ENCODE measurements at places on chromosomes 12 and 14. TPM values are rescaled to one million over a fixed set of nuclear protein-coding genes. Genes with fewer than 3 reads are reported as not detected.
A peak's percentile ranks its signal among the peaks of the same experiment; 100 is the strongest.

DNA sequence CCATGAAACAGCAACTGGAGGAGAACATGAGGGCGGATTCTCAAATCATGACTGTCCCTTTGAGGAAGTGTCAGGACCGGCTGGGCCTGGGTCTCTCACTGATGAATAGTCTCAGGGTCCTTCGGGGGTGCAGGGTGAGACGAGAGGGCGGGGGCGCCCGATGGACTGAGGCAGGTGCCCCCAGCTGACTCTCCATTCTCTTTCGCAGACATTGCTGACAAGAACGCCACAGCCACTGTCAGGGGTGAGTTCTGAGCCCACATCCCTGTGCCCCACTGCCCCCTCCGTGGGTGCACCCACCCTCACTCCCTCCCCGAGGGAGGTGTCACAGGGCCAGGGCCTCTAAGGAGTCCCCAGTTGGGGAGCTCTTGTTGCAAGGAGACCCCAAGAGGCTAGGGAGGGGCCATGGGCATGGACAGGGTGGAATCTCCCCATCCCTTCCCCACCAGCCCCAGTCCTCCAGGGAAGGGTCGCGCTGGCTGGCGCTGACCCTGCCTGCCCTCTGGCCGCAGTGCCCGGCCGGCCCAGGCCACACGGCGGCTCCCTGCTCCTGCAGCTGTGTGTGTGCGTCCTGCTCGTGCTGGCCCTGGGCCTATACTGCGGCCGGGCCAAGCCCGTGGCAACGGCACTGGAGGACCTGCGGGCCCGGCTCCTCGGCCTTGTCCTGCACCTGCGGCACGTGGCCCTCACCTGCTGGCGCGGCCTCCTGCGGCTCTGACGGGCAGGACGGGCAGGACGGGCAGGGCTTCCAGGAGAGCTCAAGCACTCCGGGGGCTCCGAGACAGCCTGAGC lies 8.7 kb downstream of the C14orf180 start:
- DNase-seq = no peak

DNA sequence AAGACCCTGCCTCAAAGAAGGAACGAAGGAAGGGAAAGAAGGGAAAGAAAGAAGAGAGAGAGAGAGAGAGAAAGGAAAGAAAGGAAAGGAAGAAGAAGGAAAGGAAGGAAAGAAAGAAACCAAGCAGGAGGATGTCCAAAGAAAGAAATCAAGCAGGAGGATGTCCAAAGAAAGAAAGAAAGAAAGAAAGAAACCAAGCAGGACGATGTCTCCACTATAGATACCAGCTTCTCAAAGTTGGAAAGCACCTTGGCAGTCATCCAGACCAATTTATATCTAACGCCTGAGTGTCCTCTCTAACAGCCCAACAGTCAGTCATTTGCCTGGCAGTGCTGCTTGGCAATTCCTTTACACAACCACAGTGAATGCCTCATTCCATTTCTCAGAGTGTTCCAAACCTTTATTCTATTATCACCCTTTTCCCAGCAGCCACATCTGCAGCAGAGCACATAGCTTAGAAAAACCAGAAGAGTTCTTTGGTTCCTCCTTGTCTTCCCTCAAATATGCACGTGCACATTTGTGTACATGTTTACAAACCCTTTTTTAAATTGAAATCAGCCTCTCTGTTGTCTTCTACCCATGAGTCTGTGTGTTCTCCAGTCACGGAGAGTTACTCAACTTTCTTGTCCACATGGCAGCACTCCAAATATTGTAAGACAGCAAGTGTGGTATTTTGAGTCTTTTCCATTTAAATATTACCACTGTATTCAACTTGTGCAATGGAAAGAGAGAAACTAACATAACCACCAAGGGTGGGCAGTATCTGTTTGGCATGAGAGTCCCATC lies 138.4 kb downstream of the STXBP6 start:
- DNase-seq = no peak

GRCh38 chr14:32329690-32330285 lies 690 bp downstream of the AKAP6 start:
- DNase-seq = no peak

Gene HDAC7
- total RNA-seq = 200 TPM

- DNase-seq = no peak
These were observed 58.5 kb upstream of the PLXNC1 start for GRCh38 chr12:94089891-94090290.

GRCh38 chr14:90483571-90483974 lies 86.7 kb downstream of the CALM1 start:
- DNase-seq = no peak

DNA sequence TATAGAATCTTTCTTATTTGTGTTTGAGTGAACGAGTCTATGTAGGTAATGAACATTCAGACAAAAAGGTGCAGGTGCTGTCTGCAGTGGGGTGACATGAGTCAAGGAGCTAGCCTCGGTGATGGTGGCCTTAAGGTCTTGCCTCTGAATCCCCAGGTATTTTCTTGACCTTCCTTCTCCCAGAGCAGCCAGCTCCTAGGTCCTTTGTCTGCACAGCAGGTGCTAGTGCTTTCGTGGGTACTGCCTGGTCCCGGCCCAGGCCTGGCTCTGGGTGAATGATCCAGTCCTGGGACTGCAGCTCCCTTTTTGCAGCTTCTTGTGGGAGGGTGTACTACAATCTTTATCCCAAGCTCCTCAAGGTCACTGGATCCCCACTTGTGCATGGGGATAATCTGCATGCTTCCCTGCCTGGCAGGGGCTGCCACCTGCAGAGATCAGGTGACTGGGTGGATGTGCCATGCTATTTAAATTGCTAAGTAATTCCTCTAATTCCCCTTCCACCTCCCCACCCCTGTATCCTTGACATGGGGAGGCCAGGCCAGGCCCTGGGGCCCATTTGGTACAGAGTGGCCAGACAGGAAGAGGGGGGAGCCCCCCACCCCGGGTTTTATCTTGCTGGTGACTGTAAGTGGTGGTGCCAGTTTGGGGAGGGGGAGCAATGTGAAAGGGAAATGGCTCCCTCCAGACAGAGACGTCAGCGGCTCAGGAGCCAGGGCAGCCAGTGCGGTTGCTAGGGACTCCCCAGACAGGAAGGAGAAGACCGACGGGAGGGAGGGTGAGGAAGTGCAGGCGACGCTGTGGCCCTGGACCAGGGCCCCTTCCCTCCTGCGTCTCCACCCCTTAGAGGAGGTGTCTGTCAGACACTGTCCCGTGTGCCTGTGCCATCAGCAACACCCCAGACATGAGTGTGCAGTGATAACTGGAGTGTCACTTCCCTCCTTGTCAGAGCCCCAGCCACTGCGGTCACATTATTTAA lies 6.7 kb downstream of the VASH1 start:
- peak; percentile 64 for DNase-seq

Gene TAS2R9
- not detected for total RNA-seq

- no peak for DNase-seq
These were observed 21.4 kb downstream of the MTA1 start for GRCh38 chr14:105440992-105441391.

DNA sequence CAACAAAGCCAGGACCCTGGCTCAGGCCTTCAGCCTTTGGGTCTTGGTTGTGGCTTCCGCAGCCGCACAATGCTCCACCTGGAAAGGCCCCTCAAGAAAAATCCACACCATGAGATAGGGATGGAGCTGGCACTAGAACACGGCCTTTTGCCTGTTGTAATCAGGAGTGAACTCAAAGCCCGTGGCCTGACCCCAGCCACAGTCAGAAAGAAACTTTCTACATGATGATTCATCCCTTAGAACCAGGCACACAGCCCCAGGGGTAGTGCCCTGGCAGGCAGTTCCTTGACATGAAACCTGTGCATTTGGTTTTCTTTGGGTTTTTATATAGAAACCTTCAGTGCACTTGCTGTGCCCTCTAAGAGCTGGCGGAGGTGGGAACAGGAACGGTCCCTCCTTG lies 5.1 kb downstream of the CLMN start:
- DNase-seq = no peak

DNA sequence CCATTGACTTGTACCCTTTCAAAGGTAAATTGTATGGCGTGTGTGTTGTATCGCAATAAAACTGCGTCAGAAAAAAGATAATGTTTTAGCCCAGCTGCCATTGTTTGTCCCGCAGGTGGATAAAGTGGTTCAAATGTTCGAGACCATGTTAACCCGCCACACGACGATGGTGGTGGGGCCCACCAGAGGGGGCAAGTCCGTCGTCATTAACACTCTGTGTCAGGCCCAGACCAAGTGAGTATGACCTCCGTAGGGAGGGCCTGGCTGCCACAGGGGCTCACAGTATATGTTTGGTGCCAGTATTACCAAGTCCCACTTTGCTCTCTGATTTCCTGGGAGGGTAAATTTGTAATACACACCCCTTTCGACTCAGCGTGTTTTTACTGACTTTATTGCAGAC lies 96.9 kb downstream of the DNAH10 start:
- no peak for DNase-seq

Gene DEGS2
- total RNA-seq = 0.14 TPM

DNA sequence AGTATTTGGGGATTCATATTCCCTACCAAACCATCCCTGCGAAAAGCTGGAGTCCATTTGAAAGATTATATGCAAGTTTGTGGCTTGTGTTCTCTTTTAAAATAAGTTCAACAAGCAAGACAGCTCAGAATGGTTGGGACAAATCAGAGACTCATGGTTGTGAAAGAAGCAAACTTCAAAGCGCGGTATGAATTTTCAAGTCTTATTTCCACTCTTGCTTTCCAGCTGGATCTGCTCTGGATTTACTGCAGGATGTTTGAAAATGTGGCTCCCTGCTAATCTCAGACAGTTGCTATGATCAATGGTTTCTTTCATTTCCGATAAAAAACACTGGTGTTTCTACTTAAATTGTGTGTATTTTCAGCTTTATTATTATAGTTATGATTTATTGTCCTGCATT lies 477.5 kb downstream of the RAD51B start:
- no peak for DNase-seq

GRCh38 chr12:6752167-6752920 lies 597 bp downstream of the MLF2 start:
- DNase-seq = no peak

GRCh38 chr12:102618197-102618877 lies 138.0 kb upstream of the IGF1 start:
- DNase-seq = no peak

GRCh38 chr14:104966981-104967385 lies 11.2 kb downstream of the AHNAK2 start:
- DNase-seq = no peak

DNA sequence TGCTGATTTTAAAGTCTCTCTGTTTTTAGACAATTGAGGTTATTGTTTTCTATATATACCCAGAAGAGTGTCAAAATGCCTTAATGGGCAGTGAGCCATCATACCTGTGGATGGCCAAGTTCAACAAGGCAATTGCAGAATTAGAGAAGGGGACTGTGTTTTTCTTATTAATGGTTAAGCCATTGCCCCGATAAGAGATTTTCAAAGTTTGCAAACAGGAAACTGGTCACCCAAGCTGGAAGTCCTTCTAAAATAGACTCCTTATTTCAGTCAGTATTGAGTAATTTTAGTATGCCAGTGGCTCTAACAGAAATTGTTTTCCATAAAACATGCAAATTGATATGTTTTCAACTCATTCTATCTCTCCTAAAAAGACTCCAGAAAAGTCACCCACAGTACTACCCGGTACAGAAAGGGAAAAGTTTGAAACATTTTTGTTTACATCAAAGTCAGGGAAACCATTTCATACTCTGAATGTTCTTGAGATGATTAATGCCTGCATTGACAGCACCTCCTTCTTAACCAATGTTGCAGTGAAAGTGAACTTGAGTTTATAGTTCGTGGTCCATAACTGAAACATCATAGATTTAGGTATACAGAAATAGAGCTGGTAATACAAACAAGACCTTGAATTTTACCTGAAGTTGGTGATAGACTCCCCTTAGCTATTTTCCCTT lies 191.1 kb downstream of the TMX1 start:
- DNase-seq = no peak

Gene SRRM4
- not detected for total RNA-seq

Gene GPRC5A
- not detected for total RNA-seq

DNA sequence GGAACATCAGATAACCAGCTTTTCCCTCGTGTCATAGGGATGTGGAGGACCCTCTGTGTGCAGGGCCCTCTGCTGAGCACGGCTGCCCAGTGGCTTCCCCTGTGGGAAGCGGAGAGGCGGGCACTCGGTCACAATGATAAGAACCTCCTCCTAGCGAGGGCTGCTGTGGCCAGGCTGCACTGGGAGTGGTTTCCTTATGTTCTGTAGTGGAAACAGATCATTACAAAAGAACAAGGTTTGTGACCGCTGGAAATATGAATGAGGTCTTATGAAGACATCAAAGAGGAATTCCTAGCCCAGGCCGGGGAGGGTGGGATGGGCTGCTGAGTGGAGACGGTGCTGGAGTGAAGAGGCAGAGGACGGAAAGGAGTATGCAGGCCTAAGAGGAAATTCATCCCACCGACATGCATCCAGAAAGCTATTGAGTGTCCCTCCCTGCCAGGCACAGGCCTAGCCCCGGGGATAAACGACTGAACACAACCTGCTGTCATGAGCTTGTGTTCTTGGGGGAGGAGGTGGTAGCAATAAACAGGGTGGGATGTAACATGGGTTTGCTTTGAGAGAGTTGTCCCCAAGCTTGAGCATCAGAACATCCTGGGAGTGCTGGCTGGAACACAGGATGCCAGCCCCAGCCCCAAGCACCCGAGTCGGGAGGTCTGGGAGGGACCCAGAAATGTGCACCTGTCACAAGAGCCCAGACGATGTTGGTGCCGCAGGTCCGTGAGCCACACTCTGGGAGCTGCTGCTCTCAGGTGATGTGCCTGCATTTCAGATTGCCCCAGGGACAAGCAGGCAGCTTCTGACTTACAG lies 37.5 kb downstream of the FZD10 start:
- no peak for DNase-seq

Gene KLRG1
- total RNA-seq = 14.4 TPM

Gene DDN
- 0.30 TPM for total RNA-seq

DNA sequence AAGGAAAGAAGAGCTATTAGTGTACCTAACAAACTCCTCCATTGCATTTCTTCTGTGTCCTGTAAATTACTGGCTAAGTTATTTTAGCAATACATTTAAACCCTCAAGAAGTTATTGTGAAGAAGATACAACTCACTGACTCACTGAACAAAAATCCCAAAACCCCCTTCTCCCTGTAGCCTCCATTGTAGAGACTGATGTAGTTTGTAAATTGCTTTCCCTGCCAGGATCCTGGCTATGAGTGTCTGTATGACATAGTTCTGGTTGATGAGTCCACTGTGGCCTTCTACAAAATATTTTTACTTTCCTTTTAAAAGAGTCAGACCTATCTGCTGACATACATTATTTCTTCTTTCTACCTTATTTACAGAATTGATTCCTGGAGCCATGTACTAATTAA lies 155.6 kb downstream of the SLC6A15 start:
- no peak for DNase-seq

DNA sequence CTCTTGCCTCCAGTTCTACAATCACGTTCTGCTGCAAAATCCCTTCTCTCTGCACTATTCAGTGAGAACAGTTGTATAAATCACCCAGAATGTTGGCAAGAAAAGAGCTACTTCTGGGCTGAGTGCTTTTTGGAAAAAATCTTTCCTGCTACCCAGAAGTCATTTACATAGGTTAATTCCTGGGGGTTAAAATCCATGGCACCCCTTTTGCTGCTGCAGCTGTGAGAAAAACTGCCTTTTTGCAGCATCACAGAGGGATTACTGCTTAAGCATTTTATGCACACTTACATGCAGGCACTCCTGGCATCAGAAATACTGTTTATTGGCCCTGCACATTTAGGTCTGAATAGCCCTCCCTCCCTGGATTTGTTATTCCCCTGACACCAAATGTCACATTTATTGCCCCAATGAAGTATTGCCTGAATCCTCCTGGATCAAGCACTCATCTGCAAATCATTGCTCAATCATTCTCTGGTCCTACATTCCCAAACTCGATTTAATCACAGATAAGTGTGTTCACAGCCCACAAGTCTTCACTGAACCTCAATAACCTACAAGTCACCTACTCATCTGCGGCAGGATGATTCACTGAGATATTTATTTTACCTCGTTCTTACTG lies 43.1 kb upstream of the CCDC196 start:
- DNase-seq = no peak

Gene SPPL3
- total RNA-seq = 31.1 TPM

Measured in activated naive CD8-positive, alpha-beta T cell treated with anti-CD3 and anti-CD28 coated beads, Interleukin-2, amount 10 ng/mL, durations not matched to agents 7 days and 5 days (primary cell).